ENCODE measurements at places on chromosomes 11 and 22.

DNA sequence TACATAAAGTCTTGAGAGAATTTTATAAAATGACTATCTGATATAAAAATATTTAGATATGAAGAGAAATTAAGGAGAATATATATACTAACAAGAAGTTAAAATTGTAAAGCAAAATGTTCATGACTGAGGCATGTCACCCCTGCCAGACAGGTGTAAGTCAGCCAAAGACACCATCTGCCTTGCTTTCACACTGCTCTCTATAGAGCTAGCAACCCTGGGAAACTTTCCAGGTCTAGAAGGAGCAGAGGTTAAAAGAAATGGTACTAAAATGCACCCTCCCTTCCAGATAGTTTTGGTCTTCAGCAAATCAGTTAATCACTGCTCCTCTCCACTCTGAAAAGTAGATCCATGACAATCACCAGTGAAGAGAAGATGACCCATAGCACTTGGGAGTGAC is 16.5 kb downstream of the PPP2R1B start:
- DNase-seq, result no peak

DNA sequence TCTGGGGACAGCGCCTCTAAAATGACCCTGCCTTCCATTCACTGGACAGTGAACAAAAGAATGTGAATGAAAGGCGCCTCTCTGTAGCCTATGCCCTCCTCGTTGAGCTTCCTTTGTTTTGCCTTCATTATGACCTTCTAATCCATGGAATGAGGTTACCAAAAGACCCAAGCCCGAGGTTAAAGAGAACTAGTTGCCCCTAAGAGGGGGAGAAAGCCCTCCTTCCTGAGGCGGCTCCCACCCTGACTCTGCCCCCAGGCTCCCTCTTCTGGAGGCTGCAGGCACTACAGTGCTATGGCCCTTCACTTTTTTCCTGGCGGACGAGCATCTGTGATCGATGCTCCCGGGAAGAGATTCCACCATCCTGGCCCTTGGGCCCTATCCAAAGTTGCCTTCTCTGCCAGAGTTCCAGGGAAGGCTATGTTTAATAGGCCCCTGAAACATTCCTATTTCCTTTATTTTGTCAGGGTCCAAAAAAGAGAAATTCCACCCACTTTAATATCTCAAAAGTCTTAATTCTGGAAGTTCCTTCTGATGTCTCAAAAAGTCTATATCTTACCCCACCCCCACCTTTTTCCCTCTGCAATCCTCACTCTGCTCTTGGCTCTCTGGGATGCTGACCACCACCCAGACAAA is 147.3 kb downstream of the FEZ1 start:
- peak; percentile 19 for DNase-seq

DNA sequence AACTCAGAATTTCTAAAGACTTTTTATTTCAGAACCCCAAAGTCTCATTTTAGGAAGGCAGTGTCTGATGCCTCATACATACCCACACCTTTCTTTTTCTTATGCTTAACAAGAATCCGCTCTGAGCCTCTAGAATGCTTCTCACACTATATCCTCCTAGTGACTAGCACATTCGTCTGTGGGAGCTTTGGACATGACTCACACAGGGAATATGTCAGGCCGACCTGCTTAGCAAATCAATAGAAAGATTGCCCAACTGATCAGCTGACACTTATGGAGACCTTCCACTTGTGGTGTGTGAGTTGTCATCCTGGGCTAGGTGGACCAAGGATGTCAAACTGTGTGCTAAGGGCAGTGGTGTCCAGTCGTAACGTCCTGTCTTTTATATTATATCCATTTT is 129.9 kb upstream of the TTC12 start:
- no peak for DNase-seq

DNA sequence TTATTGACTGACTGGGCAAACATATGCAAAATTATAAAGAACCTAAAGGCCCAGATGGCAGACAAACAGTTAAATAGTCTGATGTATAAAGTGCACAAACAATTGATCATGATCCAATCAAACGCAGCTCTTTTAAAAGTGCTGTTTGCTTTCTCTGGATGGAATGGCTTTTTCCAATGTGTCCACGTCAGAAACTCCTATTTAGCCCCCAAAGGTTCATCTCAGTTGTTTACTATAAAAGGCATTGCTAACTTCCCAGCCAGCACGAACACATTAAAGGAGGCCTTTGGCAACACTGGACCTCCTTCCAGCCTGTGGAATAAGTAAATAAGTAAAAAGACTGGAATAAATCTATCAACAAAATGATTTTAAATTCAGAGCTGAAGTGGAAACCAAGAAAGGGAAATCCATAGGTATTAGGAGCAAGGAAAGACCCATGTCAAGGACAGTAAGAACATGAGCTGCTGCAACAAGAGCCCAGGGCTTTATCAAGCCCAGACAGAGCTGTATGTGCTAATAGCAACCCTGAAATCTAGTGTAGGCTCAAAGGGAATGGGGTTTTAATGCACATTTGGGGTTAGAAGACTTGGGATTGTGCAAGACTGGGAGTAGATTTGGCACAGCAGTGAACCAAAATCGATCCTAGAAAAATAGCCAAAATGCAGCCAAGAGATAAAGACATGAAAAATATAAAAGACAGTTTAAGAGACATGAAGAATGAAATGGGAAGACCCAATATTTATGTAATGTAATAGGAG is 105.4 kb downstream of the EFCAB6 start:
- DNase-seq, result no peak

DNA sequence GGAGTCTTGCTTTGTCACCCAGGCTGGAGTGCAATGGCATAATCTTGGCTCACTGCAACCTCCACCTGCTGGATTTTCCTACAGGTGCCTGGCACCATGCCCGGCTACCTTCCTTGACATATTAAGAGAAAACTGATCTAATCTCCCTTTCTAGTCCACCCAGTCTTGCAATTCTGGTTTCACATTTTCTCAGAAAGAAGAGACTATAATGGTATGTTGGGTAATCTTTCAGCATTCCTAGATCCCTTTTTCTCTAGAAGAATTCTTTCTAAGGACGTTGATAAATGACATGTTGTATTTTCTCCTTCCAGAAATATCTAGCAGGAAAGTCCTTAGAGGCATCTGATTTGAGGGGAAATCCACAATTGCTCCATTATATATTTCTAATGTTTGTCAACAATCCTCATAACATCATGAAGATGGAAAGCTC is 10.4 kb upstream of the HSPA8 start:
- no peak for DNase-seq

- no peak for DNase-seq
These were observed 100.6 kb downstream of the RPS6KA4 start for GRCh38 chr11:64459609-64460008.

DNA sequence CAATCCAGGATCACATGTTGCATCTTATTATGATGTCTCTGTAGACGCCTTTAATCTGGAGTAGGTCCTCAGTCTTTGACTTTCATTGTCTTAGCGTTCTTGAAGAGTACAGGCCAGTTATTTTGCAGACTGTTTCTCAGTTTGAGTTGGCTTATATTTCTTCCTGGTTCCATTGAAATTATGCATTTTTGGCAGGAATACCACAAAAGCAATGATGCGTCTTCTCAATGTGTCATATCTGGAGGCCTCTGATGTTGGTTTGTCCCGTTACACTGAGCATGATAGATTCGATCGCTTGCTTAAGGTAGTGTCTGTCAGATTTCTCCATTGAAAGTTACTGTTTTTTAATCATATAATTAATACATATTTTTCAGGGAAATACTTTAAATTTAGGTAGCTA is 30.6 kb downstream of the TECTA start:
- no peak for DNase-seq

- DNase-seq, result no peak
These were observed 31.5 kb downstream of the SLC35F2 start for GRCh38 chr11:107827041-107827440.

- DNase-seq, result no peak
These were observed 2.5 kb upstream of the IFITM10 start for GRCh38 chr11:1752907-1753228.

DNA sequence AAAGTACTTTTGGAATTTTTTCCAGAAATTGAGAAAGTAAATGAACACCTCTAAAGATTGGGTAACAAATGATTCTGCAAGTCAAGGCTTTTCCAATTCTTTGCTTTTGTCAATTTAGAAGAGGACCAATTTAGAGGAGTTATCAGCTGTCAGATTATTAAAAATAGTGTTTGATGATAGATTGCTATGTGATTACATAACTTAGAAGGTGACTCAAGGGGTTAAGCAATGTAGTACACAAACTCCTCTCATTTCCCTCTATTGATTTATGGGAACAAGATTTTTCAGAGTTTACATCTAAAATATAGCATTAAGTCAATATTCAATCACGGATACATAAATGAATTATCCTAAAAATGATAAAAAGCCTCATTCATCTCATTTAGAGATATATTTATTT is 70.3 kb downstream of the INSC start:
- DNase-seq, result no peak

- no peak for DNase-seq
These were observed 190.4 kb downstream of the MAML2 start for GRCh38 chr11:96152623-96153022.

DNA sequence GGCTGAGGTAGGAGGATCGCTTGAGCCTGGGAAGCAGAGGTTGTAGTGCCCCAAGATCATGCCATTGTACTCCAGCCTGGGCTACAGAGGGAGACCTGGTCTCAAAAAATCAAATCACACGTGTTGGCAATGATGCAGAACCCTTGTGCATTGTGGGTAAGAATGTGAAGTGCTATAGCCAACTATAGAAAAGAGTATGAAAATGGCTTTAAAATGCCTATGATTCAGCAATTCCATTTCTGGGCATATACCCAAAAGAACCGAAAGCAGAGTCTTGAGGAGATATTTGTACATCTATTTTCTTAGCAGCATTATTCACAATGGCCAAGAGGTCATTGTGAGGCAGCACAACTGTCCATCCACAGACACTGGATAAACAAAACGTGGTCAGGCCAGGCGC is 2.6 kb upstream of the FADS3 start:
- no peak for DNase-seq

- DNase-seq, result peak; percentile 63
These were observed 18.0 kb downstream of the CREB3L1 start for GRCh38 chr11:46295312-46296058.

DNA sequence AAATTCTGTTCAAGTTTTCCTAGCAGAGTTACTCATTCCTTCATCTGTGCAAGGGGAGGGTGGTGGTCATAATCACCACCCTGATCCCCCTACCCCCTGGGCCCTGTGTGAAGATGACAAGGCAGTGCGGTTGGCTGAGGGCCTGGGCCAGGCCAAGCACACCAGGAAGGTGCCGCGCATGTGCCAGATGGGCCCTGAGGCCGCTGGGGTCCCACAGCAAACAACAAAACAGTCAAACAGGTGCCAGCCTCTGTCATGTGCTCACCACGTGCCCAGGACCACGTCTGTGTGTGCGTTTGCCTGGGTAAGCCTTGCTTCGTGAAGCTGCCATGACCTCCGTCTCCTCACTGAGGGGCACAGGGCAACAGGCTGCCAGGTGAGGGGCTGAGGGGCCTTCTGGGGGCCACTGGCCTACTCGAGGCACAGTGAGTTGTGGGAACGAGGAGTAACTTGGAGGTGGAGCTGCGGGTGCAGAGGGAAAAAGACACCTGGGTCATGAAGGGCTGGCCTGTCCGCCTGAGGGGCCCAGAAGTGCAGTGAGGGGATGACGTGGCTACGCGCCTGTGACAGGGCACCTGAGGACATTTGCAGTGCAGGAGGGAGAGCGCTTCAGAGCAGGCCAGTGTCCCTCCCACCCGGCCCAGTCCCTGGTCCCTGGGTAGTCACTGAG is 25.8 kb downstream of the RSPH14 start:
- no peak for DNase-seq

DNA sequence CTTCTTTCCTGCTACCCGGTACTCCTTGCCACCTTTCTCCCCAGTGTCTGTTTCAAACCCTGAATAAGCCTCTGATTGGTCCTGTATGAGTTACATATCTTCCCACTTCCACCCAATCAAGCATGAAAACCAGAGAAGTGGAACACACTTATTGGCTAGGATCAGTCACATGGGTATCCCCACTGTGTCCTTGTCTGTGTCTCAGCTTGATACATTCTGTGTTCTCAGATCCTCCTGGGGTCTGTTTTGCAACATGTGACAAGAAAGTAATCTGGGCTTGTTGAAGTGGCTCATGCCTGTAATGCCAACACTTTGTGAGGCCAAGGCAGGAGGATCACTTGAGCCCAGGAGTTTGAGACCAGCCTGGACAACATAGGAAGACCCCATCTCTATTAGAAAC is 23.9 kb downstream of the MCHR1 start:
- no peak for DNase-seq

DNA sequence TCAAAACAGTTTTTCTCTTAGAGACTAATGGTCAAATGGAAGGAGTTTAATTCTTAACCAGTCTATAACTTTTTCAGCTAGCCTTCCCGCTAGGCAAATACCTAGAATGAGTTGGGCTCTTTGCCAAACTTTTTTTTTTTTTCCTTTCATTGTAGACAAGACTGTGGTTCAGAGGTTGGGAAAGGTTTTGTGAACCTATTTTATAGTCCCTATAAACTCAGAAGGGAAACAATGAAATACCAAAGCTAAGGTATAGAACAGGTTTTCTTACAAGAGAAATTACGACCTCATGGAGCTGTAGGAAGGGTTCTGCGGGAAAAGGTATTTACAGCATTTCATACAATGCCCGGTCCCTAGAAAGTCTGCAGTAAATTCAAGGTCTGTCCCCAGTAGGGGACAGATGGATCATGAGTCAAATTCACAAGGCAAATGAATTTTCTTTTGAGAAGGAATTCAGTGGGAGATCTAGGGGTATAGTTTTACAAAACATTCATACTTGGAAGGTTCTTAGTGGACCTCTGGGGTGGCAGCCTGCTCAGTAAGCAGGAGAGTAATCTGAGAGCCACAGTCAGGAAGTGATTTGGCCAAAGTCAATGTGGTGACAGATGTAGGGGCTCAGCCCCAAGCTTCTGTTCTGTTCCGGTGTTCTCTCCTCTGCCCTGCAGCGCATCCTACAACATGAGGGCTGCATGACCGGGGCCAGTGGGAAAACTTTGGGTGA is 146.8 kb downstream of the DBX1 start:
- DNase-seq, result no peak

- DNase-seq, result no peak
These were observed 52.2 kb upstream of the CEP126 start for GRCh38 chr11:101862391-101863233.

DNA sequence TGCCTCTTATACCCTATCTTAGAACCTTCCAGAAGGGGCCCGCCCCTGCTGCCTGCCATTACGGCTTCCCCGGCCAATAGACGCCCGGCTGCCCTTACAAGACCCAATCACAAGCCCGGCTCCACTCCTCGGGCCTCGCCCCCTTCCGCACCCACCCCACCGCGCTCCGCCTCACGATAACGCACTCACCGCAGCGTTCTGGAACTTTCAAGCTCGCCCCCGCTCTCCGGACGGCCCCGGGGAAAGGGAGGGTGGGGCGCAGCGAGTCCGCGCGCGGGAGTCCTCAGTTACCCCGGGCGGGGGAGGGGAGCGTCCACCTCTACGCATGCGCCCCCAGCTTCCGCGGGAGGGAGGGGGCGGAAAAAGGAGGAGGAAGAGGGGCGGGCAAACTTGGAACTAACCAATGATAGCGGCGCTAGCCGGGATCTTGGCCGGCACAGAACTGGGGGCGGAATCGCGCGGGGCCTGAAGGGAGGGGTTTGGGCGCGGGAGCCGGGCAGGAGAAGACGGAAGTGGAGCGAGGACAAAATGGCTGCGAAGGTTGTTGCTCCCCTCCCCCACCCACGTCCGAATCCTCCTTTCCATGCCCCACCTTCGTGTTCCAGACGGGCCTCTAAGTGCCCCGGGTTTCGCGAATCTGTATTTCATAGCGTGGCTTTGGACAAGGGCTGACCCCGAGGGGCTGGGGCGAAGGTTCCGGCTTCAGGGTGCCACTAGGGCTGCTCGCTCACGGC is 389 bp upstream of the HSPA8 start:
- DNase-seq, result peak; percentile 100

- no peak for DNase-seq
These were observed 4.4 kb upstream of the FAM181B start for GRCh38 chr11:82738091-82738490.

GRCh38 chr11:125247431-125247830 is 82.9 kb downstream of the PKNOX2 start:
- DNase-seq, result no peak

All from T-helper 1 cell (primary cell).